Suprapubic skin (tissue), 4 donors: ENCODE measurements at places on chromosomes 1 and 21. TPM values are rescaled to one million over a fixed set of nuclear protein-coding genes. Genes with fewer than 3 reads are reported as not detected.

DNA sequence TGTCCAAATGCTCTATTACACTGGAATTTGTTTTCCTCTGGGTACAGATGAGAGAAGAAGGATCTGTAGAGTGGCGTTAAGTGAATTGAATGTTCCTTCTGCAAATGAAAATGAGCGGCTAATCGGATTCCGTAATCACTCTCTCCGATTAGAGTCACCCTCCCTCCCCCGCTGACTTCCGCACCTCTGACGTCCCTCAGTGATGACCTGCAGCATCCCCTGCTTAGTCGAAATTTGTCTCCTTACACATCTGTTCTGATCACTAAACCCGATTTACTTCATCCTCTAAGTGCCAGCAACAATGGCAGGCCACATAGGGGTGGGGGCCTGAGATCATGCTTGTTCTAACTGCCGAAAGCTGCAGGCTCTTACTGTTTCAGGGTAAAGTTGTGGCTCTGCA, 378.7 kb downstream of the SEC16B start:
- H3K27me3 ChIP-seq, result peaks cover 2% of the 10 kb centered on the region
- H3K4me1 ChIP-seq, result peaks cover 6% of the 10 kb centered on the region
- no peak overlapping the region for H3K4me3 ChIP-seq
- H3K36me3 ChIP-seq, result no peaks in the 10 kb centered on the region
- no peak overlapping the region for H3K27ac ChIP-seq

DNA sequence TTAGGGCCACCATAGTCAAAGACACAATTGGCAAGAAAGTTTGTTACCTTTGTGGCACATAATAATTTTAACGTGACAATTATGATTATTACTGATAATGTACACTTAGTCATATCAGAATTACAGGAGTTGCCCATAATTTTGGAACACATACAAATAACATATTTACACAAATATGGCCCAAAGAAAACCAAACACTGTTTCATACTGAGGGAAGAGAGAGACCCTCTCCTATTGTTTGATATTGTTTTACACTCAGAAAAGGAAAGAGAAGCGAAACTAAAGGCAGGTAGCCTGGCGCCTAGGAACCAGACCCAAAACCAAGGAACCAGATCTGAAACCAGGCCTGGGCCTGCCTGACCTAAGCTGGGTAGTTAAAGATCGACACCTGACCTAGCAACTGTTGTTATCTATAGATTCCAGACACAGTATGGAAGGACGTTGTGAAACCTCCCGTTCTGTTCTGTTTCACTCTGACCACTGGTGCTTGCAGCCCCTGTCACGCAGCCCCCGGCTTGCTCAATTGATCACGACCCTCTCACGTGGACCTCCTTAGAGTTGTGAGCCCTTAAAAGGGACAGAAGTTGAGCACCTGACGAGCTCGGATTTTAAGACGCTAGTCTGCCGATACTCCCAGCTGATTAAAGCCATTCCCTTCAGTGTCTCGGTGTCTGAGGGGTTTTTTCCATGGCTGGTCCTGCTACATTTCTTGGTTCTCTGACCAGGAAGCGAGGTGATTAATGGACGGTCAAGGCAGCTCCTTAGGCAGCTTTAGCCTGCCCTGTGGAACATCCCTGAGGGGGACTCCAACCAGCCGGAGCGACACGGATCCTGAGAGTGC, 27.9 kb downstream of the C1orf115 start:
- H3K27me3 ChIP-seq, result no peaks in the 10 kb centered on the region
- H3K4me3 ChIP-seq, result no peak overlapping the region
- H3K27ac ChIP-seq, result no peak overlapping the region
- H3K36me3 ChIP-seq, result no peaks in the 10 kb centered on the region

- H3K27me3 ChIP-seq, result no peaks in the 10 kb centered on the region
- no peak overlapping the region for H3K27ac ChIP-seq
- DNase-seq, result no peak
- no peak overlapping the region for H3K4me3 ChIP-seq
- peaks cover 22% of the 10 kb centered on the region for H3K4me1 ChIP-seq
- no peaks in the 10 kb centered on the region for H3K36me3 ChIP-seq
These were observed 48.0 kb downstream of the DMAP1 start for GRCh38 chr1:44261171-44261817.

DNA sequence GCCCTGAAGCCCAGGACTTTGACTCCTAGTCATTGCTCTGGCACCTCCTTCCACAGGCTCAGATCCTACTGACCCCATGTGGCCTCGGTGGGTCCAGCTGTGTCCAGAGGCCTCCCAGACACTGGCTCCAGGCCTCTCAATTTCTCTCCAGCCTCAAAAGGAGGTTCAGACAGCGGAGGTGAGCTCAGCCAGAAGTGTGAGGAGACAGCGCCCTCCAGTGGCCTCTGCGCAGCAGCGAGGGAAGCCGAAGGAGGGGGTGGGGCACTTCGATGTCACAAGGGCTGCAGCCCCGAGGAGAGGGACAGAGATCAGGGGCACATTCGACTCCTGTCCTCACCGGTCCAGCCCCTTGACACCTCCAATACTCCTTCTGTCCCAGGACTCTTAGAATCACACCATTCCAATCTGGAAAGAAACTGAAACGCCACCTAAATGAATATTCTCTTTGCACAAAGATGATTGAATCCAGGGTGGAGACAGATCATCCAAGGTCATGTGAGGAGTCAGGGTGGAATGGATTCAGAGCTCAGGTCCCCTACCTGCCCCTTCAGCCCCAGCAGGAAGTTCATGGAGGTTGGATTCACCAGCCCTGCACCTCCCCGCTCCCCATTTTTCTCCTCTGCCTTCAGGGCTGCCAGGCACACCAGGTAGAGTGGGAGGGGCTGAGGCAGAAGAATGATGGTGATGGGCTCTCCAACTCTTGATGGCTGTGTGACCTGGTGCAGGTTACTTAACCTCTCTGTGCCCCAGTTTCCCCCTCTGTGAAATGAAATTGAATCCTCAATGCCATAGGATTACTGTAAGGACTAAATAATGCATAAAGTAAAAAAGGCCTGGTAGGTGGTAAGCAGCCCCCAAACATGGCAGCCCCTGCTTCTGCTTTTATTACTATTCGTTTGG, 34.8 kb upstream of the ZBTB40 start:
- H3K4me3 ChIP-seq, result no peak overlapping the region
- peak; percentile 73 for DNase-seq
- no peak overlapping the region for H3K27ac ChIP-seq
- peaks cover 8% of the 10 kb centered on the region for H3K4me1 ChIP-seq
- no peaks in the 10 kb centered on the region for H3K36me3 ChIP-seq
- peaks cover 26% of the 10 kb centered on the region for H3K27me3 ChIP-seq

NBPF6 gene
- total RNA-seq, result not detected

- no peaks in the 10 kb centered on the region for H3K36me3 ChIP-seq
- DNase-seq, result no peak
- H3K4me1 ChIP-seq, result peaks cover 3% of the 10 kb centered on the region
- no peak overlapping the region for H3K27ac ChIP-seq
- H3K27me3 ChIP-seq, result no peaks in the 10 kb centered on the region
- H3K4me3 ChIP-seq, result no peak overlapping the region
These were observed 119.0 kb downstream of the FGGY start for GRCh38 chr1:59415881-59416280.

FMO1 gene
- 3.1 TPM for total RNA-seq

DNA sequence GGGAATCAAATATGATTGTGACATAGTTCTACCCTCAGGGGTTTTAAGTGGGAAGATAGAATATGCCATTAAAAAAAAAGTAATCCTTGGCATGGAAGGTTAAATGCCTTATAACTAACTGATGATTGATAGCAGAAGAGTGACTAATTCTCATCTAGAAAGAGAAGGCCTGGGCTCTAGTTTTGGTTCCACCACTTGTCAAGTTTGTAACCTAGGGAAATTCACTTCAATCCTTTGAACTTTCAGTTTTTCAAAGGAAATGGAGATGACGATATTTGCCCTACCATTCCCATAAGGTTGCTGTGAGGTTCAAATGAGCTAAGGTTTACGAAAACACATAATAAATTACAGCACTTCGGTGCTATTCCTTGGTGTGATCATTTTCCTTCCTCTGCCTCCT, 88.5 kb downstream of the GPR88 start:
- H3K36me3 ChIP-seq, result no peaks in the 10 kb centered on the region
- no peaks in the 10 kb centered on the region for H3K27me3 ChIP-seq
- H3K27ac ChIP-seq, result no peak overlapping the region
- H3K4me3 ChIP-seq, result no peak overlapping the region
- H3K4me1 ChIP-seq, result peaks cover 8% of the 10 kb centered on the region
- DNase-seq, result no peak

DNA sequence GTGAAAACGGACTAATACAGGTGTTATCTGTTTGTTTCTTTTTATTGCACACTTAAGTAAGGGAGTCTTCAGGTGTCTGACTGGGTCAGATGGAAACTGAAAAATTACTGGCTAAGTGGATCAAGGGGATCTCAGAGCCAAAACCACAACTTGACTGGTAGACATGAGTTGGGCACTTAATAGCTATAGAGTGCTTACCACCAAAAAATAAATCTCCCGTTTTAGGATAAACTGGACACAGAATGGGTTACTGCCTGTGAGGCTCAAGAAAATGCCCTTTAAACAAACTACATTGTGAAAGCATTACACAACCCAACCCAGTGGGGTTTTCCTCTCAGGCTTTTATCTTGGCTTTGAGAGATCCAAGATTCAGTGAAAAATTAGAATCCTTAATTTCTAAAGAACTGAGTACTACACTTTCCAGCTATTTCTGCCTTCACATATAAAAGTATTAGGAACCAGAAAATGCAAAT, 134.0 kb upstream of the LYPLAL1 start:
- no peaks in the 10 kb centered on the region for H3K27me3 ChIP-seq
- H3K4me3 ChIP-seq, result no peak overlapping the region
- no peak for DNase-seq
- no peak overlapping the region for H3K27ac ChIP-seq
- H3K36me3 ChIP-seq, result no peaks in the 10 kb centered on the region

DNA sequence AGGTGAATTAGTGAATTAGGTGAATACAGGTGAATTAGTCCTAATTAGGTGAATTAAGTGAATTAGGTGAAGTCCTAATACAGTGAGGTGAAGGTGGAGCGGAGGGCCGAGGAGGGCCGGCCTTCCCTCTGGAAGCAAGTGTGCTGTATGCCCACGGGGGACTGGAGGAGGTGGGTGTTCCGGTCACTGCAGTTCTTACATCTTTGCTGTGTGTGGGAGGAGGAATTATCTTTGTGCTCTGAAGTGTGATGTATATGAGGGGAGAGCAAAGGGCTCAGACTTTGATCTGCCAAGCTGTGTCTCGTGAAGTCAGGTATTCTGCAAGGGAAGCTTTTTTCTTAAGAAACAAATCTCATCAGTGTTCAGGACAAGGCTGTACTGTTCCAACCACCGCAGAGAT, 45.4 kb downstream of the AGPAT3 start:
- no peaks in the 10 kb centered on the region for H3K27me3 ChIP-seq
- H3K27ac ChIP-seq, result no peak overlapping the region
- H3K4me3 ChIP-seq, result no peak overlapping the region
- DNase-seq, result peak; percentile 31

DNA sequence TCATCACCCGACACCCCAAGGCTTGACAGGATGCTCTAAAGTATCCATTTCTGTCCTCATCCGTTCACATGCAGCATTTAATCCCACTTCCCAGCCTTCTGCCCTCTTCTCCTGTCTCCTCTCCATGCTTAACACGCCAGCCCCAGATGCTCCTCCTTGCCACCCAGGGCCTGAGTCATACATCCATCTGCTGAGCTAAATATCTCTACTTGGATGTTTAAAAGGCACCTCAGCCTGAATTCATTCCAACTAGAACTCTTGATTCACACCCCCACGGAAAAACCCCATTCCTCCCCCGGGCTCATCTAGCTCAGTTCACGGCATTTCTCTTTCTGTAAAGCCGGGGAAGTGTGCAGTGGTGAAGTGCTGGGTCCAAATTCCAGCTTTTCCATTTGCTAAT, 27.7 kb downstream of the TEX35 start:
- H3K4me3 ChIP-seq, result no peak overlapping the region
- no peaks in the 10 kb centered on the region for H3K36me3 ChIP-seq
- H3K4me1 ChIP-seq, result peaks cover 41% of the 10 kb centered on the region
- H3K27me3 ChIP-seq, result no peaks in the 10 kb centered on the region

- H3K4me3 ChIP-seq, result no peak overlapping the region
- no peaks in the 10 kb centered on the region for H3K27me3 ChIP-seq
- H3K27ac ChIP-seq, result no peak overlapping the region
- DNase-seq, result no peak
- H3K4me1 ChIP-seq, result peaks cover 9% of the 10 kb centered on the region
These were observed 16.9 kb downstream of the GRHL3 start for GRCh38 chr1:24336075-24336474.

DNA sequence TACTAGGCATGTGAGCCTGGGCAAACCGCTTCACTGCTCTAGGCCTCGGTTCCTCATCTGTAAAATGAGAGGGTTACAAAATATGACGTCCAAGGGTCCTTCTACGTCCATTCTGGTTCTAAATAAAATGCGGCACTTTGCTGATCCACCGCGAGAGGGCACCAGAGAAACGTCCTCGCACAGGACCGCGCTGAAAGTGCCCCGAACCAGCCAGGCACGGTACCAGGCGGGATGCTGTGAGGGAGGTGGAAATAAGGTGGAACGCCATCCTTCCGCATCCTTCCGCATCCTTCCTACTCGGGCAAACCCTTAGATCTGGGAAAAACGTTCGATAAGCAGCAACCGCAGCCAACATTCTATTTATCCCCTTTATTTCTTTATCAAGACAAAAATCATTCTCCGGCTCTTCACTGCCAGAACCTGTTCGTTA, 60.3 kb upstream of the KRTAP19-8 start:
- H3K27me3 ChIP-seq, result no peaks in the 10 kb centered on the region
- H3K4me1 ChIP-seq, result no peaks in the 10 kb centered on the region
- H3K4me3 ChIP-seq, result no peak overlapping the region
- no peak overlapping the region for H3K27ac ChIP-seq

HOOK1 gene
- total RNA-seq, result 22.3 TPM

DNA sequence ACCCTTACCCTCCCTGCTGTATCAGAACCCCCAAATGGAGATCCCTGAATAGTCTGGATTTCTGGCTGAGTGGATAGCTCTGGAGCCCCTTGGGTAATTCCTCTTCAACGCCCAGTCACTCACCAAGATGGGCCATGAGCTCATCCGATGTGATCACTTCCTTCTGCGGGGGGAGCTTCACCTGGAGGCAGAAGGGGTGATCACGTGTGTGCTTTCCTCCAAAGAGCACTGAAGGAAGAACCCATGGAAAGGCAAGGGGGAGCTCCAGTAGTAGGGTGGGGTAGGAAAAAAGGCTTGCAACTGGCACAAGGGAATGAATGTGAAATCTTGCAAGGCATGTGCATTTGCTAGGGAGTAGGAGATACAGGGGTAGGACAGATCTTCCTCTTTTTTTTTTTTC, 5.1 kb downstream of the MINDY1 start:
- H3K4me1 ChIP-seq, result peaks cover 43% of the 10 kb centered on the region
- no peak for DNase-seq
- H3K27me3 ChIP-seq, result no peaks in the 10 kb centered on the region
- H3K27ac ChIP-seq, result no peak overlapping the region

DNA sequence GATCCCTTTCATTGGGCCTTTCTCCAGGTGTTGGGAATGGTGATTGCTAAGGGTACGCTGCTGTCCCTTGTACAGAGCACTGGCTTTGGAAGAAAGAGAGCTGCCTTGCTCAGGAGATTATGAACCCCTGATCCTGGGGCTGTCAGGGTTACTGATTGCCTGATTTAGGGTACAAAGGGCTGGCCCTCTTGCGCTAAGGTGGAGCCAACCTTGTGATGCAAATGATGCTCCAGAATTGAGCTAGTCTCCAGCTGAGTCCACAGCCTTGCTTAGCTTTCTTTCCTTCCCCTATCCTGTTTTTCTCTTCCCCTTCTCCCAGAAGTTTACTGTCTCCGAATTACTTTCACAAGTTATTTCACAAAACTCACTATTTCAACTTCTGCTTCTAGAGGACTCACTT, 334.7 kb downstream of the AMY1C start:
- no peak overlapping the region for H3K4me3 ChIP-seq
- no peaks in the 10 kb centered on the region for H3K36me3 ChIP-seq
- no peak overlapping the region for H3K27ac ChIP-seq
- DNase-seq, result no peak

- no peak for DNase-seq
- H3K27me3 ChIP-seq, result no peaks in the 10 kb centered on the region
- H3K27ac ChIP-seq, result no peak overlapping the region
- no peaks in the 10 kb centered on the region for H3K36me3 ChIP-seq
- no peaks in the 10 kb centered on the region for H3K4me1 ChIP-seq
These were observed 625.3 kb downstream of the KIF26B start for GRCh38 chr1:245779797-245780755.
